ENCODE measurements at places on chromosomes 5 and 9. TPM values are rescaled to one million over a fixed set of nuclear protein-coding genes. Genes with fewer than 3 reads are reported as not detected.

AGTPBP1 gene
- total RNA-seq: 18.5 TPM

ADGRV1 gene
- total RNA-seq: 0.85 TPM

CCL21 gene
- total RNA-seq: not detected

TRIM7 gene
- total RNA-seq: 28.2 TPM

NIPAL4 gene
- 6.0 TPM for total RNA-seq

ADRB2 gene
- 42.4 TPM for total RNA-seq

PRKAA1 gene
- total RNA-seq: 72.5 TPM

PITX1 gene
- 87.6 TPM for total RNA-seq

DMRT3 gene
- total RNA-seq: not detected

NMUR2 gene
- not detected for total RNA-seq

FREM1 gene
- total RNA-seq: not detected

RFX3 gene
- 1.2 TPM for total RNA-seq

SMIM33 gene
- not detected for total RNA-seq

PCDHGA11 gene
- 2.2 TPM for total RNA-seq

PDCD1LG2 gene
- total RNA-seq: not detected

FBP2 gene
- not detected for total RNA-seq

GLRA1 gene
- total RNA-seq: not detected

KLHL3 gene
- total RNA-seq: 1.1 TPM

SPINK13 gene
- total RNA-seq: not detected

FOXD1 gene
- total RNA-seq: 4.1 TPM

CDO1 gene
- total RNA-seq: not detected

ARHGAP26 gene
- total RNA-seq: 10.6 TPM

CAMSAP1 gene
- total RNA-seq: 42.4 TPM

SRD5A1 gene
- total RNA-seq: 69.6 TPM

C8G gene
- total RNA-seq: not detected

SPATA9 gene
- not detected for total RNA-seq

GDF9 gene
- total RNA-seq: under 0.01 TPM

STKLD1 gene
- total RNA-seq: 0.48 TPM

CACNA1B gene
- not detected for total RNA-seq

IFNA21 gene
- not detected for total RNA-seq

SLC6A19 gene
- not detected for total RNA-seq

FBXW2 gene
- 28.4 TPM for total RNA-seq

KIF20A gene
- total RNA-seq: 0.64 TPM

PTPRD gene
- 3.1 TPM for total RNA-seq

PROB1 gene
- total RNA-seq: 0.72 TPM

CDKN2AIPNL gene
- 22.4 TPM for total RNA-seq

SV2C gene
- not detected for total RNA-seq

FYB1 gene
- 1.4 TPM for total RNA-seq

ZNF300 gene
- 2.7 TPM for total RNA-seq

NTRK2 gene
- not detected for total RNA-seq

MSANTD3 gene
- 66.5 TPM for total RNA-seq

ROR2 gene
- 0.24 TPM for total RNA-seq

MED10 gene
- total RNA-seq: 9.6 TPM

ZNF454 gene
- 0.64 TPM for total RNA-seq

BARHL1 gene
- not detected for total RNA-seq

SLC45A2 gene
- not detected for total RNA-seq

NEUROG1 gene
- not detected for total RNA-seq

RALGDS gene
- 31.3 TPM for total RNA-seq

NR5A1 gene
- total RNA-seq: 0.21 TPM

IFNA2 gene
- not detected for total RNA-seq

FOXD4L3 gene
- not detected for total RNA-seq

APBA1 gene
- under 0.01 TPM for total RNA-seq

CDKN2A gene
- 0.64 TPM for total RNA-seq

RNF180 gene
- total RNA-seq: 5.3 TPM

NELFB gene
- 55.2 TPM for total RNA-seq

ZBTB43 gene
- 14.3 TPM for total RNA-seq

CTXN3 gene
- not detected for total RNA-seq

Measured in tracheal epithelial cell (primary cell).